ENCODE measurements at places on chromosomes 6 and 20.

- peak; percentile 25 for DNase-seq
These were observed 106.8 kb upstream of the PREP start for GRCh38 chr6:105509506-105510331.

- DNase-seq, result no peak
These were observed 559.4 kb upstream of the AGPAT4 start for GRCh38 chr6:161833099-161833860.

DNA sequence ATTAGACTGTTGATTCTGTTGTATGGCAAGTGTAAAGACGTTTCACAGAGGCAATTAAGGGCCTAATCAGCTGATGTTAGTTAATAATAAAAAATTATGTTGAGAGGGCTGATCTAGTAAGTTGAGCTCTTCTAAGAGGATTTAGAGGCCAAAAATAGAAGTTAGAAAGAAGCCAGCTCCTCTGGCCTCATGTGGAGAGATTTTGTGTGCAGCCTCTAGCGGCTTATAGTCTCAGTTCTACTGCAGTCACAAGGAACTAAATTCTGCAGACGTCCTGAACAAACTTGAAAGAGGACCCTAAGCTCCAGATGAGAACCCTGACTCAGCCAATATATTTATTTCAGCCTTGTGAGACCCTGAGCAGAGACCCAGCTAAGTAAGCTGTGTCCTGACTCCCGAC, 498.6 kb downstream of the BTBD3 start:
- no peak for DNase-seq

- peak; percentile 55 for DNase-seq
These were observed 55.9 kb upstream of the RREB1 start for GRCh38 chr6:7051780-7052442.

DNA sequence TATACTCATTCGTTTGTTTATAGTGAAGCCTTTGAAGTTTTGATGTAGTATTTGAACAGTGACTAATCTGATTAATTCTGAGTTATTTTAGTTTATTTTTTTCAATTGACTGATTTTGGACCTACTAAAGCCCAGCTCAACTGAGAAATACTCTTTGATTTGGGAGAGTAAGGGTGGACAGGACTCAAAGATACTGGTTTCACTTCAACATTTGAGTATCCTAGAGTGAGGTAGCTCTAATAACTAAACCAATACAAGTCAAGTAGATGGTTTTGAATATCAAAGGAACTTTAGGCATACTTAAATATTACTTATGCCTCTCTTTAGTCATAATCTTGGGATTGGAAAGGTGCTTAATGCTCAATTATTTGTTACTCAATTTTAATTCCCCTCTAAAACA, 65.6 kb downstream of the ZNF292 start:
- DNase-seq, result no peak

- no peak for DNase-seq
These were observed 12.6 kb downstream of the KCNK17 start for GRCh38 chr6:39301606-39302005.

- no peak for DNase-seq
These were observed 19.1 kb downstream of the SIRPB1 start for GRCh38 chr20:1600736-1601135.

- DNase-seq, result no peak
These were observed 3.1 kb upstream of the FOXP4 start for GRCh38 chr6:41543087-41543486.

- DNase-seq, result no peak
These were observed 40.0 kb upstream of the CD2AP start for GRCh38 chr6:47437592-47437991.

DNA sequence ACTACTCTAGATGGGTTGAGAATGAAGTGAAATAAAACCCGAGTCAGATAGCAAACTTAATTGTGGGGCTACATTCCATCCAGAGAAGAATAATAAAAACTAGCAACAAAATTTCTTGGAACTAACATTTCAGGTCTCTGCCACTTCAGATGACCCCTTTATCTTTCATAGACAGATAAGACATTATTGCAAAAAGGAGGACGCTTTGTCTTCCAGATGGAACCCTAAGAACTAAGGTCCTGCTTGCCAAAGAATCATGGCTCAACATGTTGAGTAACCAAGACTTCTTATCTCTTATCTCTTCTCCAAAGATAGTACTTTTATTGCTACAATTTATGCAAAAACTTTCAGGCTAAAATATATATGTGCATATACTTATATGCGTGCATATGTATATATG, 221.1 kb upstream of the PREP start:
- no peak for DNase-seq

- DNase-seq, result no peak
These were observed 208.0 kb downstream of the ARHGAP18 start for GRCh38 chr6:129501740-129502660.

Measured in left ventricle myocardium inferior (tissue), 1 donor.